ENCODE measurements at places on chromosomes 12 and 14.

DNA sequence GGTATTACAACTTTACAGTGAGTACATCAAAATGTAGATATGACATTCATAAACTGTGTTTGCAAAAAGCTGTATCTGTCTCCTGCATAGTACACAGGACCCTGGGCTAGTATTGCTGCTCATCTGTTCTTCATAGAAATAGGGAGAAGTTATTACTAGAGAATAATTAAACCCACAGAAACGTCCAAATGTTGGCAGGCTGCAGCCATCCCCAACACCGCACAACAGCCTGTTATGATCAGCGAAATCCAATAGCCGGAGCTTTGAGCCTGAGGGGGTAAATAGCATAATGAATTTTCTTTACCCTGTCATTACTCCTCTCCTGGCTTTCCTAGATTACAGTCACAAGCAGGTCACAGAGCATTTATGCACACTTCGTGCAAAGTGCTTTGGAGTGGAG is 178.0 kb downstream of the DACT1 start:
- DNase-seq, result no peak

DNA sequence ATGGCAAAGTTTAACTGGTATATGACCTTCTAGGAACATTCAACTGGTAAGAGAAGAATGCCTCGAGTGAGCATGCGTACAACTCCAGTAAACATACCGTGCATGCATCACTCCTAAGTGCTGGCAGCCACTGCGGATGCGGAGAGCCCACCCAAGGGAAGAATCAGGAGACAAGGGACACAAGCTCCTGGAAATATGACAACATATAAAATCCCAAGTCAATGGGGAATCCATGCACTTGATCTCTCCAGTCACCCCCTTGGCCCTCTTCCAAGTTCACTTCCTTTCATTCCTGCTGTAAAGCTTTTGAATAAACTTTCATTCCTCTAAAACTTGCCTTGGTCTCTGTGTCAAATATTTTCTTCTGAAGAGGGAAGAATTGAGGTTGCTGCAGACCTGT is 168.7 kb upstream of the TMCC3 start:
- DNase-seq, result no peak

GRCh38 chr12:2453761-2454090 is 341.0 kb upstream of the FKBP4 start:
- DNase-seq, result no peak

GRCh38 chr14:100683578-100683977 is 43.1 kb upstream of the DLK1 start:
- DNase-seq, result no peak

DNA sequence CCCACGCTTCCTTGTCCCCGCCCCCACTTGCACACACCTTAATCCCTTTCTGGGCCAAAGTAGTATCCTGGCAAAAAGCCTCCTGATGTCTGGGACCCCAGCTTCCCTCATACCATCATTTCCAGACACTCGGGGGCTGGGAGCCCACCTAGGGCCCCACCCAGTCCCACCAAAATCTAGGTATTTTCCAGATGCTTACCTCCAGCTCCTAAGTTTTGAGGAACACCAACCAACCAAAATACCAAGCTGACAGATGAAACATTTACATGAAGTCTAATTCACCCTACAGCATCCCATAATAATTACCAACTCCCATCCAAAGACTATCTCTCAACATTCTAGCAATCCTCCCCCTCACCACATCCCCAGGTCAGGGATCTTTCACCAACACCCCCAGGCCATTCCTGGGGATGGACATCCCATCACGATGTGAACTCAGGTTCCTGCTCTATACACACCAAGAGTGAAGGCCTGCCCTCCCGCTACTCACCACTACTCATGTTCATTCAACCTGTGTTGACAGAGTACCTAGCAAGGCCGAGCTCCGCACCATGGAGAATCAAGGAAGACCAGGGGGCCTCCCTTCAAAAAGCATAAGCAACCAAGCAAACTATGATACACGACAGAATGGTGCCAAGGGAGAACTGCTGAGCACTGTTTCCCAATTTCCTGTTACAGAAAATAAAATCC is 1.6 kb upstream of the CHD4 start:
- DNase-seq, result no peak

- DNase-seq, result no peak
Measured at GRCh38 chr12:9615420-9616136, 7.9 kb upstream of the KLRB1 start.

DNA sequence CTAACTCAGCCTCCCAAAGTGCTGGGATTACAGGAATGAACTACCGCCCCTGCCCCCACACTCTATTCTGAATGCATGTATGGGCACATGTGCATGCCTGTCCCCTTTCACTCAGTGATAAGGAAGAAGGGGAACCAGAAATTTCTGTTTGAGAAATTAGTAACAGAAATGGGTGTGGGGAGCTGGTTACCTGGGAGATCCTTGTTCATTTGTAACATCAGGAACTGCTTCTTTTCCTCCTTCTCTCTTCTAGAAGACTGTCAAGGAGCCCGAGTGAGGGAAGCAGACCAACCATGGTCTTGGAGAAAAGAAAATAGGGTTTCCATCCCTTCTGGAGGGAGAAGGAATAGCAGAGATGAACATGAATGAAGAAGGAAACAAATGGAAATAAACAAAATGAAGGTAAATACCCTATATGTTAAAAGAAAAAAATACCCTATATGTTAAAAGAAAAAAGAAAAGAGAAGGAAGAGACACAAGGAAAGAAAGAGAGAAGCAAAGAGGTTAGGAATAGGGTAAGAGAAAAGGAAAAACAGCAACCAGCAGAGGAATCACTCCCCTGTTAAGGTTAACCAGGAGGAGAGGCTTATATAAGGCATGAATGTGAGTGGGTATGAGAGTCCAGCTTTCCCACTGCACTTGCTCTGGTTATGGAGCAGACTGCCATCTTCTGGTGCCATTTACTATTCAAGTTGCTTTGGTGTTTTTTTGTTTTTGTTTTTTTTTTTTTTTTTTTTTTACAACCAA is 3.3 kb downstream of the PPP1R3E start:
- DNase-seq, result no peak

DNA sequence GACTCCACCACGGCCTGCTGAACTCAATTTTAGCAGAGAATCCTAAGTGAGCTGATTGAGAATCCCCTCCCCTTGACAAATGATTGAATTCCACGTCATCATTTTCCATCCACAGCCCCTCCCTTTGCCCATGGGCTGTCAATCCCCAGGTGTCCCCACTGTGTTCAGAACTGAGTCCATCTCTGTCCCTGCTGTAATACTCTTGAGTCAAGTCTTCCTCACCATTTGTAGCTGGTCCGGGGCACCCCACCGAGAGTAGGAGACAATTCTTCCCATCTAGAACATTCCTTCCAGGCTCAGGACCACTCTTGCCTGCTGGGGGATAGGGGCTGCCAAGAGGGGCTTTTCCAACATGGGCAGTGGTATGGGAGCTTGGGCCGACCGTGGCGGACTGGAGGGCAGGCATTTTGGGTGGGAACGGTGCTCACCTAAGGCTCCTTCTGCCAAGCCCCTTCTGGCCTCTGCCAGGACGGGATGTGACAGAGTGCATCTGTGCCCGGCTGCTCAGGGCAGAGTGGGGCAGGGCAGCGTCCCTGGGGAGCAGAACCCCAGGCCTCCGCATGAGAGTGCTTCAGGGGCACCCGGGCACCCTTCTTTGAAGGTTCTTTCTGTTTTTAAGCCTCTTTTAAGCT is 218.1 kb upstream of the RTL1 start:
- no peak for DNase-seq

DNA sequence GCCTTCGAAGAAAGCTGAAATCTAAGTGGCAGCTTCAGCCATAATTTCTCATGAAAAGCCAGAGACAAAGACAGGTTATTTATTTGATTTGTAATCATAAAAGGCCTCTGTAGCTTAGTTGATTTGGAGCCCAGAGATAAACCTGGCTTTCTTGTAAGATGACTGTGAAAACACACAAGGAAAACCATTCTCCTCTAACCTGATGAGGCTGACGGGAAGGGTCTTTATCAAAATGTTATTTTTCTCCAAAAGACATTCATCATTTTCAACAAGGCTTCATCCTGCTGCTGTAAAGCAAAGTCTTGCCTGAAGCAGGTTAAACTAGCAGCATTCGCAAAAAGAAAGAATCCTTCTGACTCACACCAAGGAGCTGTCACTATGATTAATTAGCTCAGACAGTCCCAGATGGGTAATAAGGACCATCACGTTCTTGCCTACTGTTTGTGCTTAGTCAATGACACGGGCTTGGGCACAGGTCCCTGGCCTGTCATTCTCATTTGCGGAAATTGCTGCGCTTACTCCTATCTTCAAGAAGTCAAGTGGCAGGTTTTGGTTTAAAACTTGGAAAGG is 286.6 kb downstream of the C12orf75 start:
- no peak for DNase-seq

GRCh38 chr12:109760930-109761921 is 47.6 kb downstream of the FAM222A start:
- no peak for DNase-seq

DNA sequence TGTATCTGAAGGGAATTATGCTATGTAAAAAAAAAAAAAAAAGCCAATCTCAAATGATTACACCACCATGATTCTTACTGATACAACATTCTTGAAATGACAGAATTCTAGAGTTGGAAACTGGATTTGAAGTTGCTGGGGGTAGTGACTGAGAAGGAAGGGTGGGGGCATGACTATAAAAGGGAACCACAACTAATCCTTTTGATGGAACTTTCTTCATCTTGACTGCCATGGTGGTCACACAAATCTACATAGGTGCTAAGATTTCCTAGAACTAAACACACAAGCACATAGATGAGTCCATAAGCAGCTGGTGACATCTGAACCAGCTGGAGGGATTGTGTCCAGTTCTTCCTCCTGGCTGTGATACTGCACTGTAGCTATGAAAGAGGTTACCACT is 51.4 kb downstream of the CLMN start:
- no peak for DNase-seq

GRCh38 chr14:49986343-49987014 is 93.6 kb downstream of the ARF6 start:
- no peak for DNase-seq

DNA sequence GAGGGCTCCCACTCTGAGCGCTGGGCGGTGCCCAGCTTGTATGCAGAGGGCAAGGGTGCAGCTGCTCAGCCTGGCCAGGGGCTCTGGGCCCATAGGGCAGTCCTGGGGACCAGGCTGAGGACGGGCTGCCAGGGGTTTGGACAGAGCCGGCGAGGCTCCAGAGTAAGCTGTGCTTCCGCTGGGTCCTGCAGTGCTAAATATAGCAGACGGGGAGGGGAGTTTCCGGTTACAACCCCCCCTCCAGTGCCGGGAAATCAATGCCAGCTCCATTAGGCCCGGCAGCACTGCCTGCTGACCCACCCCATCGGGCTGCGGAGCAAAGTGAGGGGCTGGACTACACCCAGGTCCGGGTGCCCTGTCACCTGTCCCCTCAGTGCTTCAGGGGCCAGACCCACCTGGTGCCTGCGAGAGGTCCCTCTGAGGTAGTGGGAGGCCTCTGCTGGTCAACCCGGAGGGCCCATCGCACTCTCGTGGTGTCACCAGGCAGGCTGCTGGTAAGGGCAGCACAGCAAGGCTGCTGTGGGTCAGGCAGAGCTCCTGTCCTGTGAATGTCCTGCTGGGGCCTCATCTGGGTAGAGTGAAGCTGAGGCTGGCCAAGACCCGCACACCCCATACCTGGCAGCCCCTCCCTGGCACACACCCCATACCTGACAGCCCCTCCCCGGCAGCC is 2.6 kb upstream of the JAG2 start:
- no peak for DNase-seq

GRCh38 chr14:61765225-61765943 is 3.2 kb downstream of the SNAPC1 start:
- no peak for DNase-seq

- no peak for DNase-seq
Measured at GRCh38 chr12:1810201-1810930, 10.0 kb upstream of the LRTM2 start.

DNA sequence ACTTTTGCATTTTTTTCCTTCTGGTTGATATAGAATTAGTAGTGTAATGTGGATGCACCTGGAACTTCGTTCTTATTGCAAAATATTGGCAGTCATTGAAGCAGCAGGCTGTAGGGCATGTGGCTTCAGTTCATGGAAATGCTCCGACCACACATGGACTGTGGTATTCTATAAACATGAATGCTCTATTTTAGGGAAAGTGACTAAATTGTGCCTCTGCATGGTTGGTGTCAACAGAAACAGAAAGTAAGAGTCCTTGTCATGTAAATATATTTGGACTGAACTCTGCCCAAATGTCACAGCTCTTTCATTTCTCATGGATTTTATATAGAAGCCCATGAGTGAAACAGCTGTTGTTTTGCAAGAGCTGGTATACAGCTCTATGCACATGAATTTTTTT is 917.0 kb downstream of the LRFN5 start:
- DNase-seq, result no peak

- DNase-seq, result no peak
Measured at GRCh38 chr14:87643005-87643404, 350.0 kb downstream of the GALC start.

DNA sequence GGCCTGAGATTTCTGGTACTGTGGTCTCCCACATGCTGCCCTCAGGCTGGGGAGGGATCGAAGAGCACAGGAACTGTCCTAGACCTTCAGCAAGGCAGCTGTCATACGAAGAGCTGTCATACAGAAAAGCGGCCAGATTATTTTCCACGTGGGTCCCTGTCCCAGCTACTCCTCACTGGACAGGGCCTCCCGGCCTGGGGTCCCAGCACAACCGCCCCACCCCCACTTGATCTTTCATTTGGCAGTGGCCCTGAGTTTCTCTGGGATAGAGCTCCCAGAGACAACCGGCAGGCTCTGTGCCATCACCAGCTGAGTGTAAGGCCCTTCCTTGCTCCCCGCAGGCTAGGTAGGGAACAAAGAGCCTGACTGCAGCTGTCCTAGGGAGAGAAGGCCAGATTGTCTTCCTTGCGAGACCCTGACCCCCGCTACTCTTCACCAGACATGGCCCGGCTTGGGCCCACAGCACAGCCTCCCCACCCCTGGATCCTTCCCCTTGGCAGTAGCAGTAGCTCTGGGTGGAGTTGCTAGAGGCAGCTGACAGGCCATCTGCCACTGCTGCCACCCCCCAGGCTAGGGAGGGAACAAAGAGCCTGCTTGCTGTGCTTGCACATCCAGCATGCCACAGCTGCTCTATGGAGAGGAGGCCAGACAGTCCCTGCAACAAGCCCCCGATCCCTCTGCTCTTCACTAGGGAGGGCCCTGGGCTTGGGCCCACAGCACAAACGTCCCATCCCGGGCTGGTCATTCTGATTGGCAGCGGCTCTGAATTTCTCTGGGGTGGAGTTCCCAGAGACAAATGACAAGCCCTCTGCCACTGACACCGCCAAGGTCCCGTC is 3.1 kb upstream of the OR4N2 start:
- no peak for DNase-seq

GRCh38 chr14:73739174-73739898 is 25.2 kb upstream of the PNMA1 start:
- DNase-seq, result no peak

DNA sequence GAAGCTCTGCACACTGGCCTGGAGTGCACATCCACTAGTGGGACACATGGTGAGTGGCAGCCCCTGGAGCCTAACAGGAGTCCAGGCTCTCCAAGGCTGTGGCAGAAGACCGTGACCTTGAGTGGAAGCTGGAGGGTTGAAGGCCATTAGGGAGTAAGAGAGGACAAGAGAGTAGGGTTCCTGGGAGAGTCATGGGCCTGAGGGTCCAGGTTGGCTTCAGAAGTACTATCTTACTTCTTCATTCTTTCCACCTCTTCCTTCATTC is 406 bp downstream of the IL23A start:
- no peak for DNase-seq

- DNase-seq, result no peak
Measured at GRCh38 chr14:102930753-102931579, 8.5 kb downstream of the AMN start.

- DNase-seq, result no peak
Measured at GRCh38 chr14:99155173-99156089, 116.6 kb downstream of the BCL11B start.
